ENCODE measurements at places on chromosomes 4 and X.

GRCh38 chr4:159051245-159052071 is 51.4 kb upstream of the RAPGEF2 start:
- DNase-seq = no peak

DNA sequence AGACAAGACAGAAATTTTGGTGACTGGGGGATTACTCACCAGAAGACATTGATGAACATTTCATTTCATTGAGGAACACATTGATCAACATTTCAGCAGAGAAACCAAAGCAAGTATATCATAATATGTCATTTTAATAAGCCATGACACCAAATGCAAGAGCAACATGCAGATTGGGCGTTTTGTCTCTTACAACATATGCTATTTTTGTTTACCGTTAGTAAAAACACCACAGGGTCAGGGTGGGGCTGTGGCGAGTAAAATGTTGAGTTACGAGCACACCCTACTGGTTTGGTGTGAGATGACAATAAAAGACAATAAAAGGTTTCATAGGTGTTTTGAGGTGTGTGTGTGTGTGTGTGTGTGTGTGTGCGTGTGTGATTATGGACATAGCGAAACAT is 294.5 kb downstream of the PDGFC start:
- no peak for DNase-seq

DNA sequence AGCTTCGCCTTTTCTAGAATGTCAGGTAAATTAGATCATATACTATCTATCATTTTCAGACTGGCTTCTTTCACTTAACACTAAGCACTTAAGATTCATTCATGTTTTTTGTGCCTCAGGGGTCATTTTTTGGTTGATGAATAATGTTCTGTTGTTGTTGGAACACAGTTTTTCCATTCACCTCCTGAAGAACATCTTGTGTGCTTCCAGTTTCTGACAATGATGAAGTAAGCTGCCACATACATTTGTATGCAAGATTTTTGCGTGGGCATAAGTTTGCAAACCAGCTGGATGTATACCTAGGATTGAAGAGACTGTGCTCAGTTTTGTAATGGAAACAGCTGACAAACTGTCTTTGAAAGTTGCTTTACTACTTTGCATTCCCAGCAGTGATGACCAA is 37.6 kb downstream of the MAGEA9 start:
- no peak for DNase-seq

DNA sequence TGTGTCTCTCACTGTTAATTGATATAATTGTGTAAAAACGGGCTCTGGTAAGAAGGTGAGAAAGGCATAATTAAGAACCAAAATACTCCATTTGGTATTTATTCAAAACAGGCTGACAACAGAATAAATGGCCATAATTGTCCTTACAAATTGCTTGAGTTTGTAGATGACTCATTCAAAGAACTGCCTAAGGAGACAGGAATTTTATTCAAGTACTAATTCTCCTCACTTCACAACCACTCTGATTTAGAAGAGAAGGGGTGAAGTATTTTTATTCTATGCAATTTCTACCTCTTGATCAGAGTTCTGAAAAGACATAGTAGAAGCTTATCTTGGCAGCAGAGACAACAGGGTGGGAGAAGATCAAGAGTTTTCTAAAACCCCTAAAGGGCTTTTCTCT is 43.1 kb downstream of the ATP11C start:
- no peak for DNase-seq

GRCh38 chr4:10456595-10457254 is 501 bp downstream of the ZNF518B start:
- DNase-seq = no peak

GRCh38 chr4:13535708-13536361 is 8.5 kb downstream of the NKX3-2 start:
- peak; percentile 30 for DNase-seq

DNA sequence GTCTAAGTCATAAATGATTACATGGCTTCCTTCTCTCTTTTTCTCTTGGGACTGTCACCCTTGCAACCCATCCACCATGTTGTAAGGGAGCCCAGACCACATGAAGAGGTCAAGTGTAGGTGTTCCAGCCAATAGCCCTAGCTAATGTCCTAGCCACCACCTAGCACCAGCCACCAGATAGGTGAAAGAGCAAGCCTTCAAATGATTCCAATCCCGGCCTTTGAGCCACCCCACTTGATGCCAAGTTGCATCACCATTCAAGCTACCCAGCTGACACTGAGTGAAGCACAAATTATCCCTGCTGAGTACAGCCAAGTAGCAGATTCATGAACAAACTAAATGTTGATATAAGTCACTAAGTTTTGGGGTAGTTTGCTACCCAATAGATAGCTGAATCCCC is 274.3 kb downstream of the BCOR start:
- no peak for DNase-seq

DNA sequence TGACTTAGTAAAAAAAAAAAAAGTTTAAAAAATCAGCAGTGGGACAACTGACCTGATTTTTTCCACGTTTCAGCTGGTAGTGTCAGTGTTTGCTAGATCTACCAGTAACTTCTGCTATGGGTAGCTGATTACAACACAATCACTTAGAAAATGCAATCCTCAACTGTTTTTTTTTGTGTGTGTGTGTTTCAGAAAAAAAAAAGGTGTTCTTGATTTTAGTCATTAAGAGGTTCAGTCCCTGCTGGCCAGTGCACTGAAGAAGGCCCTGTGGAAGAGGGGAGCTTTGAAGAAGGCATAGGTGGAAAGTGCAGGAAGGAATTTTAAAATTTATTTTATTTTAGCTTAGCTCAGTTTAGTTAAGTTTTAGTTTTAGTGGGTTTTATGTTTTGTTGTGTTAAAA is 46.9 kb downstream of the SH2D1A start:
- DNase-seq = peak; percentile 32

GRCh38 chrX:153477901-153478300 is 7.5 kb upstream of the HAUS7 start:
- DNase-seq = no peak

DNA sequence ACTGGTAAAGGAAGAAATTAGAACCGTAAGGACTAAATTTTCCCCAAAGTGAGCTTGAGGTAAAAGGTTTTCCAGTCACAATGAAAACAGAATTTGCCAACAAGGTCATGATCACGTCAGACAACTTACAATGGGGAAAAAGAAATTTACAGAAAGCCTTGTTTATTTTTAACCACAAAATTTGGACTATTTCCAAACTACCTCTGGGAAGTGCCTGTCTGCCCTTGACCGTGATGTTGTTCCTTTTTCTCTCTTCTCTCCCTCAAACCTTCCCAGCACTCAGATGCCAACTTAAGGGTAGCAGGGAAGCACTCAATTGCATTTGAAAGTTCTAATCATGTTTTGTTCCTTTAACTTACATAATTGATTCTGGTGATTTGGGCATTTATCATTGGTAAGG is 32.5 kb downstream of the MEPE start:
- no peak for DNase-seq

DNA sequence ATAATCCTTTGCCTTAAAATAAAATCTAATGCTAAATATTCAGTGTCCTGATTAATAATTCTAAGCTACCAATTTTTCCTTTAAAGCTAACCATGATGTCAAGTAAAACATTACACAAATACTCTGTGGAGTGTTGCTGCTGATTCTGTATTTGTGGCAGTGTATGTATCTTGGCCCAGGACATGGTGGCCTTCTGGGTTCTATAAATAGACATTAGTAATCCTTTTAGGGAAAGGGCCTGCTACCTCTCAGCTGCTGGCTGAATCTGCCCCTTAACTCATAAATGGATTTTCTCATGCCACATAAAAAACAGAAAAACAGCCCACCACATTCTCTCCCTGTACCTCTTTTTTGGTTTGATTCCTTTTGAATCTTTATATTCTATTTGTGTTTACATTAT is 1.2 kb upstream of the XK start:
- DNase-seq = no peak

GRCh38 chrX:121011254-121011653 is 25.7 kb upstream of the CT47A1 start:
- DNase-seq = no peak

DNA sequence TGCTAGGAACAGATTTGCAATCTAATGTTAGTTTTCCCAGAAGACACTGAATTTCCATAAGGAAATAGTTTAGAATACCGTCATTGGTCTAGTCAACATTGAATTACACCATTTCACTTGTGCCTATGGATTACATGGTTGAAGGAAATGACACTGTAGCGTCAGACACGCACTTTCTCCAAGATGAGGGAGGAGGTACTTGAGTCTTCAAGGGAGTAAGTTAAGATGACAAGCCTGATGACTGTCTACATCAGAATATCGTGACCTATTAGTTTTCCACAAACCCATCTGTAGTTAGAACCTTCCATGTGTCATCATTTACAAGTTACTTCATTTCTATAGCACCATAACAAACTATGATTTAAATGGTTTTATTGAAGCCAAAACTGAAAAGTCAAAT is 153.7 kb downstream of the AMELX start:
- no peak for DNase-seq

DNA sequence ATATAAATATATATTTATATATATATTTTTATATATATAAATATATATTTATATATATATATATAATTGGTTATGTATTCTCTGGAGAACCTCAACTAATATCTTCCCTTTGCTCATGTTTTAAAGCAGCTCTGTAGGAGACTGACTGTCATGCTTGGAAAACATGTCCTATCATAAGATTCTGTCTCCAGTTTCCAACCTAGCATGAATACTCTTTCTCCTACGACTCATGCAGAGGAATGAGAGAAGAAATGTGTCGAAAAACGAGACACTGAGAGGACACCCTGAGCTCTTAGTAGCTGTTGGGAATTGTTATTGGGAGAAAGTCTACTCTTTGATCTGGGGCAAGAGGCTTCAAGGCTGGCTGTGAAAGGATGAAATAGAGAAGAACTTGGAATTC is 166.5 kb upstream of the SLIT2 start:
- DNase-seq = no peak

DNA sequence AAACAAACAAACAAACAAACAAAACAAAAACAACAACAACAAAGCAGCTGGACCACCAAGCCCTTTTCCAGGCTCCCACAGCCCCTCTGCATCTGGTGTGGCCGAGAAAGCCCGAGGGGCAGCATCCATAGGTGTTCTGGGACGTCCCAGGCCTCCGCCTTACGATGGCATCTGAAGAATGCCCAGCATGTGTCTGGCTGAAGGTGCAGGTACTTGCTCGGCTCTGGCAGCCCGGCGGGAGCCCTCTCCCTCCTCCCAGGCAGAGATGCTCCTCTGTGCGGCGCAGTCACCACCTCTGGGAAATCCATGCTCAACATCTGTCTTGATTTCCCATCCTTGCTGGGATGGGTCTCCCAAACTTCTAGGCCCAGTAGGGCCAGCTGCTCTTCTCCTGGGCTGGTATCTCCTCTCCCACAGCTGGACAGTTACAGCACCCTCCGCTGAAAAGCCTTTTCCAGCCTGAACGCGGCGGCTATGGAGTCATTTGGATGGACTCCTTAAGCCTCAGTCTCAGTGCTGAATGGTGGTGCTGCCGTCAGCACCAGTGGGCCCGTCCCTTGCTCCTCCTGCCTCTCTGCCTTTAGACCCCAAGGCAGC is 4.3 kb downstream of the PSAPL1 start:
- no peak for DNase-seq

- no peak for DNase-seq
These were observed 131.8 kb upstream of the LIMCH1 start for GRCh38 chr4:41406113-41406516.

DNA sequence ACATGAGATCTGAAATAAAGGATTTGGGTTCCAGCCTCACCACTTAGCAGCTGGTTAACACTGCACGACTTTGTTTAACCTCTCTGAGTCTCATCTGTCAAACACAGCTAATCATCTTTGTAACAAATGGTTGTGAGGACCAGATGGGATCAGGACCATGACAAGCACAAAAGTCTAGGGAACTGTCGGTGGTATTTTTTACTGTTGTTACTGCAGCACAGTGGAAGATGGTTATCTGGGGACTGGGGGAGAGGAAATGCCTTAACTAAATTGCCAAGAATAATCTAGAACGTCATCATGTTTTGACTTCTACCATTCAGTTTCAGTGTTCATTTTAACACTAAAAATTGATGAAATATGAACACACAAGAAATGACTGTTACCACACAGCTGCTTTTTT is 99.5 kb downstream of the ADGRA3 start:
- DNase-seq = no peak

GRCh38 chr4:135684001-135684400 is 1482.4 kb upstream of the PABPC4L start:
- DNase-seq = no peak

DNA sequence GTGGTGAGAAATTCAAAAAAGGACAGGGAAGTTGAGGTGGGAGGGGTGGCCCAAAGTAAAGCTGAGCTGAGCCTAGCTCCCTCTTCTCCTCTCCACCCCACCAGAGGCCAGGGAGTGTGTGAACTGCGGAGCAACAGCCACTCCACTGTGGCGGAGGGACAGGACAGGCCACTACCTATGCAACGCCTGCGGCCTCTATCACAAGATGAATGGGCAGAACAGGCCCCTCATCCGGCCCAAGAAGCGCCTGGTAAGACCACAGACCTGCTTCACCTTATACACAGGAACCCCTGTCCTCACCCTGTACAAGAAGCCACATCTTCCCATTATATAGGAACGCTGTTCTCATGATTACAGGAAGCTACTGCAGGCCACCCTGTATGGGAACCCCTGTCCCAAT is 5.8 kb downstream of the GATA1 start:
- no peak for DNase-seq

GRCh38 chr4:87953826-87954225 is 21.7 kb upstream of the SPP1 start:
- DNase-seq = no peak

GRCh38 chr4:78024576-78025091 is 32.5 kb upstream of the FRAS1 start:
- no peak for DNase-seq

GRCh38 chr4:153204728-153205648 is 745 bp downstream of the TRIM2 start:
- no peak for DNase-seq

- no peak for DNase-seq
These were observed 13.3 kb upstream of the ZNF827 start for GRCh38 chr4:145951931-145952330.

DNA sequence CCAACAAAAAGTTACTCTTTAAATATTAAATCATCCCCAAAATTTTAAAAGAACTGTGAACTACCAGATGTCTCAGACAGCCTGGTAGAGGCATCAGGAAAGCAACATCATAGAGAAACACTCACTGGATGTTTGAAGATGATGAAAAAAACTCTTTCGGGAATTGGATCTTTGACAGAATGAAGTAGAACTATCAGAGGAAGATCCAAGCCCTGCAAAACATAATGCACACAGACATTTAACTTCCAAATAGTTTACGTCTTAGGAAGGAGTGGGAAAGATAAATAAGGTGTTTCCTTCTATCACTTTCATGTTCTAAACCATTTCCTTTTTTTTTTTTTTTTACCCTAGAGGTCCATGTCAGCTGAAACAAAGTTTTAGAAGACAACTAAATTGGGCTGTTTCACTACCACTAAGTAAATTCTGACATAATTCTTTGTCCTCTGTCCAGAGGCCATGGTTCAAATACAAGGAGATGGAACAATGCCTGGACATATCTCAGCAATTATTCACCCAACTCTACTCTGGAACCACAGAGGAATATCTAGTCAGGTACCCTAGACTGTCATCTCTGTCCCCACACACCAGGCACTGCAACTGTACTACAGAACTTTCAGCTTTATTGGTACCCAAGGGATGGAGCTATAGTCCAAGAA is 217.7 kb upstream of the INTU start:
- no peak for DNase-seq
